T47D (cell line): ENCODE measurements at places on chromosomes 7 and 10.

DNA sequence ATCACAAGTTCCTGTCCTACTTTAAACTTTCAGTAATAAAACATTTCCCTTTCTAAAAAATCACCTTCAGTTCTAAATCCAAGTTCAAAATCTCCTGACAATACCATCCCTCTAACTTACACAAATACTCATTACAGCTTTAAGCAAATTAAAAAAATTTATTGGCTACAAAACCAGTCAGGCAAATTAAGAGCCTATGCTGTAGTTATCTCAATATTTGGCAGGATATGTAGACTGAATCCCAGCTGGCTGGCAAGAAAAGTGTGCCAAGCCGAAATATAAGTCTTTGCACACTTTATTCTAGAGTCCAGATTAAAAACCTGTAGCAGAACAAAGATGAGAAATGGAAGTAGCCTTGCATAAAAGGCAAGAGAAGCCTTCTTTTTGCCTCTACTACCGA, 9.5 kb downstream of the WAPL start:
- no peak for DNase-seq

DNA sequence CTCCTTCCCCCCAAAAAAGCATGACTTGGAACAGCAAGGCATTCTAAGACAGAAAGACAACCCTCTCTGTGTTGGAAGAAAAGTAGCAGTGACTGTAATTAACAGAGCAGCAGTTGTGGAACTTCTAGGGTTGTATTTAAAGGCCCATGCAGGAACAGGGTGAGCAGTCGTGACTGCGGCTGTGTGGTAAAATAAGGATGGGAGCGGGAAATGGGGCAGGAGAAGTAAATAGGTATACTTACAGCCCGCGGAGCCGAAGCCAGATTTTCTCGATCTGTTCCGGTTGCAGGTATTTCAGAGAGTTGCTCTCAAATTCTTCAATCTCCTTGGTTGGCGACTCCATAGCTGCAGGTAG, 179 bp downstream of the PDE1C start:
- DNase-seq = no peak

DNA sequence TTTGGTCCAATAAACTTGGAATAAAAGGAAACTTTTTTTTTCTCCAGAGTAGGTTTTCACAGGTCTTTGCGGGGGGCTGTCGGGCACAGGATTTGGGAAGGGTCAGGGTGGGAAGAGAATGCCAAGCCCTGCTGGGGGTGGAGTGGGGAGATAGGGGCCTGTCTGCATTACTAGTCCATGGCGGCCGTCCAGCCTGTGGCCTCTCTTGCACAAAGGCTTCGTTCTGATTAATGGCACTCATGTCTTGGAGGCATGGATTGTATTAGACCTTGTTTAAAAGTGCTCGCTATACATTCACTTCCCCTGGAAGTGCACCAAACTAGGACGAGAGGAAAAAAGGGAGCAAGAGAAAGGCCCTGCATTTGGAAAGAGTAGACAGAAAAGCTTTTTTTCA, 37.2 kb downstream of the LRMDA start:
- DNase-seq = no peak

GRCh38 chr7:141701489-141702046, 398 bp downstream of the DENND11 start:
- DNase-seq = no peak

DNA sequence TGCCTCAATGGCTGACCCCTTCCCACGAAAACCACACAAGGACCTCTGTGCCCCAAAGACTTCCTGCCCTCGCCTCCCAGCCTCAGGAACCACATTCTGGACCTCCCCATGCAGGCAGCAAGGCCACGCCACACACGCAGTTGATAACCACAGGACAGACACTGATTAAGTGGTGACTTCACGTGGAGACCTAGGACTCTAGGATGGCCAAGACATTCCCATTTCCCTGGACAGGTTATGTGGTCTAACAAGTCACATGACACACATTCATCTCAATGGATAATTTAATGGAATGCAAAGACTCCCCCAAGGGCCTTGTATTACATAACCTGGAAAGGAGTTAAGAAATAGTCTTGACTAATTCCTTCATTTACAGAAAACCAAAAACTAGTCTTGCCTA, 110.2 kb downstream of the LARP4B start:
- no peak for DNase-seq

GRCh38 chr7:133851411-133851810, 275.7 kb upstream of the LRGUK start:
- DNase-seq = no peak

DNA sequence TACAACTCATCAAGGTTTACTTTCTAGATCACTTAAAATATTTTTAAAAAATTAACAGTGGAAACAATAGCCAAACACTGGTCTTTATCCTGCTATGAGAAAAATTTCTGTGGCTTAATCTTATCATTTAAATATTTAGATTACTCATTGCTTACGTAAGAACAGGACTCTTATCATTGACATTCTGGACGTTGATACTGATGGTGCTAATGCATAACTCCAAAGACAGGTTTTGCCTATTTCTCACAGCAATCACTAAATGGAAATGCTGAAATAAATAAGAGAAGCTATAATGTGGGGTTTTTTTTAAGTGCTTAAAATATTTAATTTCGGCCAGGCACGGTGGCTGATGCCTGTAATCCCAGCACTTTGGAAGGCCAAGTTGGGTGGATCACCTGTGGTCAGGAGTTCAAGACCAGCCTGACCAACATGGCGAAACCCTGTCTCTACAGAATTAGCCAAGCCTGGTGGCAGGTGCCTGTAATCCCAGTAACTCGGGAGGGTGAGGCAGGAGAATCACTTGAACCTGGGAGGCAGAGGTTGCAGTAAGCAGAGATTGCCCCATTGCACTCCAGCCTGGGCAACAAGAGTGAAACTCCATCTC, 195.0 kb downstream of the HGF start:
- no peak for DNase-seq

GRCh38 chr7:90931986-90932916, 332.0 kb upstream of the FZD1 start:
- no peak for DNase-seq

DNA sequence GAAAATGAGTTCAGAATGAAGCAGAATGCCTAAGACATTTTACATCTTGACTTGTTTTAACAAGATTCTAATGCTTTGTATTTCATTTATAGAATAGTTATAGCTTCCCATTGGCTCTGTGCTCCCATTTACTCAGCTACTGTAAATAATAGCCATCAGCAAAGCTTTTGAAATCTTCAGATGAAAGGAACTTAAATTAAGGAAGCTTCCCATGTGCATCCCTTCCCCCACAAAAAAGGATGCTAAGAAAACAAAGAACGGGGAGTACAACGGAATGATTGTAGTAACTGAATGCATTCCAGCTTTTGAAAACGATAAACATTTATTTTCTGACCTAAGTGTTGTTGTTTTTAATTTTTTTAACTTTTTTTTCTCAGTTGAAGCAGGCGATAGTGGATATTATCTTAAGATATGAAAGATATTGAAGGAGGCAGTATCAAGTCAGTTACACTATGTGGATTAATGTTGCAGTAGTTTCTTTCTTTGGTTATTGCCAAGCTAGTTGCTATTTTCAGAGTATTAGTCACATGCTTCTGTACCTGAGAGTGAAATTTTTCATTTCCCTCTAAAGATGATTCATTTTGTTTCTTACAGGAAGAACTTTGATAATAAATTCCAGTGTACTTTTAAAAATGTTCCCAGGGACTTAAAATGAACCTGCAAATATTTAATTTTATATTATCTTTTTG, 129.2 kb downstream of the KCND2 start:
- no peak for DNase-seq

- peak; percentile 62 for DNase-seq
These were observed 23.5 kb upstream of the C1QL3 start for GRCh38 chr10:16545116-16545736.

- DNase-seq = no peak
These were observed 66.9 kb downstream of the STK17A start for GRCh38 chr7:43649755-43650274.

- DNase-seq = no peak
These were observed 114.9 kb downstream of the INPP5A start for GRCh38 chr10:132652446-132652845.

- no peak for DNase-seq
These were observed 26.6 kb downstream of the ST8SIA6 start for GRCh38 chr10:17427666-17428350.

DNA sequence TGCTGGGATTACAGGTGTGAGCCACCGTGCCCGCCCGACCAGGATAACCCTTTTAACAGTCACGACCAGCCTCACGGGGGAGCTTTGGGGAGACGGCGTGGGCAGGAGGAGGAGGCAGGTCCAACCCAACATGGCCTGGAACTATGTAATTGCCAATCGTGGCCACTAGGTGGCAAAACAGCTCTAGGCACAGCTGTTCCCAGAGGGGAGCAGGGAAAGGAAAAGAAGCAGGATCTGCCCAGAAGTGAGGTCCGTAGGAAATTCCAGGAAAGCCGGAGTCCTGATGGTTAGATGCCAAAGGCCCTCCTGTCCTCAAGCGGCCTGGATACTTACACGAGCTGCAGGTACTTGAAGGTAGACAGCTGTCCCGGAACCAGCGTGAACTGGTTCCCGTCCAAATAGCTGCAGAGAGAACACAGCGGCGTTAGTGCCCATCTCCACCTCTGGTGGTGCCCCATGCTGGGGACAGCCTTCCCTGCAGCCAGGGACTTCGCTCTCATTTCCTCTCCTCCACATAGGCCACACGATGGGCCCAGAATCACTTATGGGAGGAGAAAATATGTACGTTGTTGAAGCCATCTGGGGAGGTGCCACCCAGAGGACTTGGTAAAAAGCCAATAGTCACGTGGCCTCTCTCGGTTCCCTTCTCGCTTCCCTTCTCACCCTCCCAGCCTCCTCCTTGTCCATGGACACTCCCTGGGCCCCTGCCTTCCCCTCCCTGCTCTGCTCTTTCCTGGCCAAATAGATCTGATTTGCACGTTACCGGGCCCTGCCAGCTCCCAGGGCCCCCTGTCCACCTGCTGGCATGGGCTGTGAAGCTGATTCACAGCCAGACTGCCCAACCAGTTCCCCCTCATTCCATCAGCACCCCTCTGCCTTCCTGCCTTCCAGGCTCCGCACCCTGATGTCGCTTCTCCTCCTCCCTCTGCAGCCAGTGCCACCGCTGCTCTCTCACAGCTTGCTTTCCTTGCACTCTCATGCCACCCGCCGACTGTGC, 148.1 kb downstream of the SLIT1 start:
- DNase-seq = peak; percentile 92

DNA sequence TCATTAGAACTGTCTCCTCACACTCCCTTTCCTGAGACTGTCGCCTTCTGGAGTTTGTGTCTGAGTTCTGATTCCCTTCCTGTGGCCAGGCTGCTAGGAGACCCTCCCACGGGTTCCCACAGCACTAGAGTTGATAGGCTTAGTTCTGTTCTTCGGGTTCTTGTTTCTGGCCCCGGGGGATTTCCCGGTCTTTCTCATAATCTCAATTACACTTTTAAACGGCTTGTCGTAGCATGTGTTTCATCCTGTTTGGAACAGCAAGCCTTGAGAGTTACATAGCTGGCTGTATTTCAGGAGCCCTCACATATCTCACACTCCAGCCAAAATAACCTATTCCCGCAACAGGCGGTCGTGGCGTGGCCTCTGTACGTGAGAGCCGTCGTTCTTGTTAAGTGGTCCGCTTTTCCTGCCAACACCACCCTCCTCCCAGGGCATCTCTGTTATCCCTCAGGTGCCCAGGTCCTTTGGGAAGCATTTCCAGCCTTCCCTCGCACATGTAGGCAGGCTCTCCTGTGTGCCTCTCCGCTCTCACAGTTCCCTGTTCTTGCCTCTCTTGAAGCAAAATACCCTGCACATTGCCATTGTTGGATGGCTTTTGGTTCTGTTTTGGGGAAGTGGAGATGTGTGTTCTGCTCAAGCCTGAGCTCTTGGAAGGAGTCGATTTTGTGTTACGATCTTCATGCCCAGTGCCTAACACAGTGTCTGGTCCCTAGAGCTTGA, 46.0 kb downstream of the CDC123 start:
- DNase-seq = no peak

DNA sequence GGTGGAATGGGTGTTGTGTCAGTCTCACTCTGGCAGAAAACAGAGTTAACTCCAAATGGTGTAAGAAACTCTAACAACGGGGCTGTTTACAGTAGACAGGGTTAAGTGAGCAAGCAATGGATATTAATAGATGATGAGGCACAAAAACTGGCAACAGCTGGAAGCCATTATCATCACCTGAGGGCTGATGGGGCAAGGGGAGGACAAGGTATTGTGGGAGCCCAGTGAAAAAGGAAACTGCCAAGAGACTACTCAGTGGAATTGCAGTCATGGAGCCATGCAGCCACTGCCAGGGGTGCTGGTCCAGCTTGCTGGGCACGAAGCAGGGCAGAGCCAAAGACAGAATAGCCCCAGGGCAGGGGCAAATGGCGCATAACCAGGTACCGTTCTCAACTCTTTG, 260.7 kb downstream of the BICC1 start:
- no peak for DNase-seq

DNA sequence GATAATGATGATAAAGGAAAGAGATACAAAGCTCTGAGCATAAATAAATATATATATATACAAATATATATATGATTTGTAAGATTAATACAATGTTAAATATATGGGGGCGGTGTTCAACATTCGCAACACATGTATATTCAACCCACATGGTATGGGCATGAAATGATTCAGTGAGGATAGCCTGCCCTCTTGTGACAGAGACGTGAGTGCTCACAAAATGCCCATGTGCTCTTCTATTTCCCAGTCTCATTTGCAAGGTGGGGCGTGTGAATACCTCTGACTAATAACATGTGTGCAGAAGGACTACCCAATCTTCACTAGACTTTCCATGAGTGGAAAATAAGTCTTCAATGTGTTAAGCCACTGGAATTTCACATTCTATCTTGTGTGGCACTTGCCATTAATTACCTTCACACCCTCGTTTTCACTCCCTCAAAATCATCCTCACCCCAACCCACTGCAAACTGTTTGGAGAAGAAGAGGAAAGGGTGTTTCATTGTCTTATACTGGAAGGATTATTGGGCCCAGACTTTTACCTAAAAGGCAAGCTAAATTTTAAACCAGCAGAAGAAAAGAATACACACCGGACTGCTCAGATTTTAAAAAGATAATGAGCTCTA, 26.9 kb downstream of the ASAH2 start:
- peak; percentile 86 for DNase-seq

GRCh38 chr10:664893-665292, 24.6 kb downstream of the DIP2C start:
- DNase-seq = no peak

- peak; percentile 91 for DNase-seq
These were observed 104.4 kb upstream of the ZNF92 start for GRCh38 chr7:65269150-65269856.

- DNase-seq = no peak
These were observed 26.8 kb downstream of the PYROXD2 start for GRCh38 chr10:98388101-98388655.

DNA sequence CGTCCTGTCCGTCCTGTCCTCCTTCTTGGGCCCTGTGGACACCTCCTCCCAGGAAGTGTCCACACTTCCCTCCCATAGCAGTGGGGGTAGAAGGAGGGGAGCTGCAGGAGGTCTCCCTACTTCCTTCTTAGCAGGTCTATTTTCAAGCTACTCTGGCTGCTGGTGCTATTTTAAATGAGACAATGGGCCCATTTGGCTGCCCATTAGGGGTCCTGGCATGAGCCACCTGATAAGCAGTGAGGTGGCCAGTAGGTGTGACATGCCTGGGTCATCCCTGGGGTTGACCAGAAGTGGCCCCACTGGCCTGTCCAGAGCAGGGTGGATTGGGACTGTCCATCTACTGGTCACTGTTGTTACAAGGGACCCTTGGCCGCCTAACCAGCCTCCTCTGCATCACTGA, 75.2 kb downstream of the COL13A1 start:
- DNase-seq = no peak
